ENCODE measurements at places on chromosomes 13 and 19.

GRCh38 chr19:4575267-4576015 is 16.0 kb upstream of the SEMA6B start:
- peak; percentile 92 for DNase-seq

GRCh38 chr19:6287269-6287885 is 7.6 kb upstream of the MLLT1 start:
- DNase-seq, result no peak

DNA sequence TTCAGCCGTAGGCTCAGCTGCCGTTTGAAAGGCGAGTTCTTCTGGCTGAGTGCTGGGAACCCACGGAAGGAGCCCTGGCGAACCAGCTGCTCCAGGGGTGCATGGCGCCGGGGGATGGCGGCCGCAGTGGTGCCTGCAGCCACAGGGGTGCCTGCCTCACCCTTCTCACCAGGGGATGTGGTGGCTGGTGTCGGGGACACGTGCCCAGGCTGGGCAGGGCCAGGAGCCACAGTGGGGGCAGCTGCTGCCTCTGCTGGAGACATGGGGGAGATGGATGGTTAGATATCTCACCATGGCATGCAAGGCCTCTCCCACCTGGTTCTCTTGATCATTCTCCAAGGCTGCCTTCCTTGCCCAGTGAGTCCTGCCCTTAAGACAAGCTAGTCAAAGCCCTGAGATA is 17.1 kb downstream of the NUMBL start:
- no peak for DNase-seq

- DNase-seq, result no peak
These were observed 124.9 kb downstream of the CRYL1 start for GRCh38 chr13:20400774-20401173.

GRCh38 chr13:102693250-102693649 is 1.6 kb downstream of the METTL21C start:
- no peak for DNase-seq

DNA sequence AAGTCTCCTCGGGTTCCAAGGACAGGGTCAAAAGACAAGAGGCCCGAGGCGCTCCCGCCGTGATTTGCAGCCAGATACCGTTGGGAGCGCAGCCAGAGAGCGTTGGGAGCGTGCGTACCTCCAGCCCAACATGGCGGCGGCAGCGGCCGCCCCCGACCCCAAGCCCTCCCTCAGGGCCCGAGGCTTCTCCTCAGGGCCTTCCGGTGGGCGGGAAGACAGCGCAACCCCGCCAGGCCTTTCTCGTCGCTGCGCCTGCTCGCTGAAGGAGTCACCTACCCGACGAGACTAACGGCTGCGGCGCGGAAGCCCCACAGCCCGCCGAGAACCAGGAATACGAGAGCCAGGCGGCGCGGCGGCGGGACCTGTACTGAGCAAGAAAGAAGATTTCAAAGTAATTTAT is 3.2 kb upstream of the ZNF850 start:
- no peak for DNase-seq

Measured in RCC 7860 (cell line).